ENCODE measurements at places on chromosomes 7 and 10. TPM values are rescaled to one million over a fixed set of nuclear protein-coding genes. Genes with fewer than 3 reads are reported as not detected.

DNA sequence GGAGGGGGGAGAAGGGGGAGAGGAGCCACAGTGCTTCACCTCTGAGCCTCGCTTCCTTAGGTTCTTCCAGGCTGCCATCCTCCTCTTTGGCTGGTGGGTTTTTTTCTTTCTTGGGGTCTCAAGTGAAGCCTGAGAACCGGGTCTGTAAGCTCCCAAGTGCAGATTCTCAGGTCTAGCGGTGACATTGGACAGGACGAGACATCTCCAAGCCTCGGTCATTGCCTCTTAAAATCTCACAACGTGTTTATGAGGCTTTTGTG is 817 bp upstream of the IL15RA start:
- no peak for DNase-seq

- no peak for DNase-seq
These were observed 9.7 kb upstream of the OR13A1 start for GRCh38 chr10:45325116-45325515.

DNA sequence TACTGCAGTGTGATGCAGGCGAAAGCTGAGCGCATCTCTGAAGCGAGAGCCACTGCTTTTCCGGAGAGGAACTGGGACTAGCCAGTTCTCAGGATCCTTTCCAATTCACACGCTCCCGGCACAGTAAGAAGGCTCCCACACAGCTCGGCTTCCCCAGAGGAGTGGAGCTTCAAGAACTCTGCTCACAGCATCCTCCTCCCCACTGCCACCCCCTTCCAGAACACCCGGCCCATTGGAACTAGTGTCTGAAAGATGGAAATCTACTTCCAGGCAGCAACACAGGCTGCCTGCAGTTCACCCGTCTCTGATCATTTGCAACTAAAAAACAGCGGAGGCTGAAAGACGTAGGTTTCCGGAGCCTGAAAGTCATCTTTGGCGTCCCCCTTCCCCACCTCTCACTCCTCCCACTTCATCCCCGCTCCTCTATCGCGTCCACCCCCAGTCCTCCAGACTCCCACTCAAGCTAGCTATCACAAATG is at the start of gene DGKB:
Gene DGKB (minus strand): TSS at position 163 of the 479 bp plus-strand sequence.
- DNase-seq: no peak

DNA sequence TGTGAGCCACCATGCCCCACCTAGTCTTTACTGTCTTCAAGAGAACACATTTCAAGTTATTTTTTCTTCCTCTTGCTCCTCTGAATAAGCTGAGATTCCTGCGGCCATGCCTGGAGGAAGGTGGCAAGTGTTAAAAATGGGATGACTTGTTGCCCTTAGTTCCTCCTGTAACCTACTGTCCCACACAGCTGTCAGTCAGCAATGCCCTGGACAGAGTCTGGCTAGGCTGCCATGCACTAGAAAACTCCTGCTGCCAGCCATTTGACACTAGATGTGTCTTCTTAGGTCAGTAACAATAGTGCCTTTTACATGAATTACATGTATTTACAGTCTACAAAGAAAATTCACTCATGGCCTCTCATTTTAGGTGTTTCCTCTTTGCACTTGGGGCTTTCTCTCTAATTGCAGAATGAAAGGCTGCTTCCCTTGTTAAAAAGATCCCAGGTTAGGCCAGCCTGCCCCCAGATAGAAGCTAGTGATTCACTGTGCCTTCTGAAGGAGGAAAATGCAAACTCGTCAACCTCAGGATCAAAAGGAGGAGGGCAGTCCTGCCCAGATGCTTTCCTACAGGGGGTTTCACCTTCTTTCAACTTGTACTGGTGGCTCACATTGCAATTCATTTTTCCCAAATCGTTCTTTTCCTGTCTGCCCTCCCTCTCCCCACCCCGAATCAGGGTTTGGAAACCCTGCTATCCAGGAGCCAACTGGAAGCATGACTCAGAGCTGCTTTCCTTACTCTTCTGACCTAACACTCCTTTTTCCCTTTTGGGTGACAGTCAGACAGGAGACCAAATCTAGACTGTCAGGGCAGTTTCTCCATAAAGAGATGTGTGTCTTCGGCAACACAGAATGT is 136.6 kb downstream of the SPAG6 start:
- DNase-seq: no peak

DNA sequence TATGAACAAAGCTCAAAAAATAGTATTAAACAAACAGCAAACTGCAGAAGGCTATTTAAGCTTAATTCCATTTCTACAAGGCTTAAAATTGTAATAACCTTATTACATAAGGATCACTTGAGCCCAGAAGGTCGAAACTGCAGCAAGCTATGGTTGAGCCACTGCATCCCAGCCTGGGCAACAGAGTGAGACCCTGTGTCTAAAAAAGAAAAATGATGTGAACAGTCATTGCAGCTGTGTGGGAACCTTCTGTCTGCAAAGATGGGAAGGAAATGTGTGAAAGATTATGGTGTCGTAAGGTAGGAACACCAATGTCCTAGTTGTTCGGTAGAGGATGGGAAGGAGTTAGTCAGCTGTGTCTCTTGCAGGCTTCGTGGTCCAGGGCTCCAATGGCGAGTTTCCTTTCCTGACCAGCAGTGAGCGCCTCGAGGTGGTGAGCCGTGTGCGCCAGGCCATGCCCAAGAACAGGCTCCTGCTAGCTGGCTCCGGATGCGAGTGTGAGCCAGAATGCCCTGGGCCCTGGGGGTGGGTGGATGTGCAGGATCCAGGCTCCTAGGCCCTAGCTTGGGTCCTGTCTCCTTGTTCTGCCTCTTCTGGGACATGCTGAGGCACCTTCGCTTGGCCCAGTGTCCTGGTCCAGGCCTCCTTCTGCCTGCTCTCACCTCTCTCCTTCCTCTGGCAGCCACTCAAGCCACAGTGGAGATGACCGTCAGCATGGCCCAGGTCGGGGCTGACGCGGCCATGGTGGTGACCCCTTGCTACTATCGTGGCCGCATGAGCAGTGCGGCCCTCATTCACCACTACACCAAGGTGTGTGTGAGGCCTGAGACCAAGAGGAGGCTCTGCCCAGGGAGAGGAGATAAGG is 9.1 kb downstream of the C10orf62 start:
- DNase-seq: no peak

- DNase-seq: no peak
These were observed 110.0 kb upstream of the TRIM24 start for GRCh38 chr7:138349841-138350700.

GRCh38 chr7:27714831-27715444 is 25.0 kb upstream of the TAX1BP1 start:
- no peak for DNase-seq

- DNase-seq: no peak
These were observed 130.1 kb downstream of the ELMO1 start for GRCh38 chr7:37318541-37318940.

GRCh38 chr10:83764666-83765065 is 374.6 kb upstream of the GHITM start:
- DNase-seq: no peak

GRCh38 chr7:14286036-14286435 is 296.6 kb upstream of the ETV1 start:
- no peak for DNase-seq

GRCh38 chr10:48704156-48704555 is 19.5 kb downstream of the WDFY4 start:
- DNase-seq: no peak

DNA sequence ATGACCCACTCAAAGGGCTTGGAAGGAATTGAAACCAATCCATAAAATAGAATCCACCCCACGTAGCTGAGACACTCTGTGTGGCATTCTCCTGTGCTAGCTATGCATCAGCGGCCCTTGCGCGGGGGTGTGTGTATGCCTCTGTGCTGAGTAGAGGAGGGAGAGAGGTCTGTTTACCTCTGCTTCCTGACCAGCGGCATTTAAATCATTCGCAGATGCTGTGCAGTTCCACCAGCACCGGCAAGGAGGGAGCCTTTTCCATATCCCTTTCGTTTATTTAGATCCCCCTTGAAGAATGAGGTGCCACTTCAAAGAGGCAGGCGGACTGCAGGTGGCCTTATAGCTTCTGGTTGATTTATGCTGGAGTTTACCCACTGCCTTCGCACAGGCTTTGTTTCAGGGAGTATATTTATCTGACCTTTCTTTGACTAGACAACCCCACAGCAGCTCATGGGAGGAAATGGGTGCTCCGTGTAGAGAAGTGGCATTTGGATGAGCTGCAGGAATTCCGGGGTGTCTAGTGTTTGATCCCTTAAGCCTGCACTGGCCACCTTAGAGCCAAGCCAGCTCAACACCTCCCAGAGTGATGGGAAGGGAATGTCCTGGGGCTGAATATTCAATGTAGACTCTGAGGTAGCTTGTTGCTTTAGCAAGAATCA is 11.4 kb downstream of the C10orf53 start:
- DNase-seq: no peak

DNA sequence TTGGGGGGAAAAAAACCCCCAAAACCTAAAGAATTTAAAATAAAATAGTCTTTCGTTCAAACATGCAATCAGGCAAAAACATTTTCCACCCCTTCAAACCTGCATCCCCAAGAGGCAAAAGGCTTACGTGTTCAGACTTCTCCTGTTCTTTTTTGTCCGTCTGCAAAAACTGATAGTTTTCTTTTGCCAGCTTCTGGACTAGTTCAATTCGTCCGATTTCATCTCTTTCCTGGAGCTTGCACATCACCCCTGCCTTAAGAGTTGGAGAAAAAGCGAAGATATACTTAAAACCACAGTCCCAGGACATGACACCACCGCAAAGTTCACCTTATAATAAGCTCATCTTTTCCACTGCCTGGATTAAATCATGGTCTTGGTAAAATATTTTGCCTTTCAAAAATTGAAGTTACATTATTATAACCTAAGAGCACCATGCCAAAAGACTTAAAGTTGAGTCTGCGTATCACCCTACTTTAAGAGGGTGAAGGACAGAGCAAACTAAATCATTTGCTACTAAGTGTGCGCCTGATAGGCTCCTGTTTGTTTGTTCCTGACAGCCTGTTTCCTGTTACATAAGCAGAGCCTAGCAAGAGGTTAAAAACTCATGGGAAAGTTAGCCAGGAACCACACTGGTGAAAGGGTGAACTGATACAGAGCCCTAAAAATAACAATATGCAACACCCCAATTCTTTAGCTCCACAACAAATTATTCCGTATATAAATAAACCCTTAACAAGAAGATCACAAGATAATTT is 137.0 kb downstream of the RAPGEF5 start:
- no peak for DNase-seq

DNA sequence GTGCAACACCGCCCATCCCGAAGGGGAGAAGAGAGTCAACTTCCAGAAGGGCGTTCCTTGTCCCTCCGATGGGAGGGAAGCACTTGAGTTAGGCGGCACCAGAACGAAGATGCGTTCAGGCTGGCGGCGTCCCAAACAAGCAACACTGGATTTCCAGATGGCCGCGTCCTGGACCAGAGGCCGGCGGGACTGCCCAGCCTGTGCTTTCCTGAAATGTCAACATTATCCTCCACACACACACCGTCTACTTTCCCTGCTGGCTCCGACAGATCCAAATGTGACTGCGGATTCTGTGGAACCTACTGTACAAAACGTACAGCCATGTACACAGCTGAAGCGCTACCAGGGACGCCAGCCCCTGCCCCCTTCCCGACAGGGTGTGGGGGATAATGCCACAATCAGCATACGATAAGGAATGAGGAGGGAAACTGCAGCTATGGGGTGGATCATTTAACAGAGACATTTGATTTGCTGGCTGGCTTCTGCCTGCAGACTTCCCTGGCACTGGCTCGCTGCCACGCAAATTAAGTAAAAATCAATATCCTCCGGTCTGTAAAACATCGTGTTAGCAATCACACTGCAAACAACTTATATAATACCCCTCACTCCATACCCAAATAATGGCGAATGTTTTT is 82.1 kb downstream of the ZRANB1 start:
- DNase-seq: no peak

DNA sequence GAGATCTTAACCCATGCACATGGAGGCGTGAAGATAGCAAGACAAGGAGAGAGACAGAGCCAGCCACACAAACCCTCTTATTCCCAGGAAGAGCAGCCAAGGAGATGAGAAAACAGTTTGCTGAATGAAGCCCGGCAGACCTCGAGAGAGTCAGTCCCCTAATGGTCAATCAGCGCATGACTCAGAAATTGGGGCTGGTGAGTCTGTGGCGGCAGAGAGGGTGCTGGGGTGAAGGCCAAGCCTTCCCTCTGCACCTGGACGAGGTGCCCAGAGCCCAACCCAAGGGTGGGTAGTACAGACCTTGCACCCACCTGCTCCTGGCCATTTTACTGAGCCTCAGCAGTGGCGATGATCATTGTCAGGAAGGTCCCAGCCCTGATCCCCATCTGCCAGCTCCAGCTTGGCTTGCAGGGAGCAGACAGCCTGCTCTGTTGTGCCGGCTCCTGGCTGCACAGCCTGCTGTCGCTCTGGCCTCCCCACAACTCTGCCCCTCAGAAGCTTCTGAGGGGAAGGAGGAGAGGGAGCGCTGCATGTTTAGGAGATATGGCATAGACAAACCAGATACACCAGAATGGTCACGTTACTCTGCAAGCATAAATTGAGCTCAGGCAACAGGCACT is 256.6 kb downstream of the RPS24 start:
- no peak for DNase-seq

Gene AMZ1
- 2.9 TPM for total RNA-seq

Gene GTF2I
- total RNA-seq: 269 TPM

Gene TRPV5
- not detected for total RNA-seq

Gene GSTO2
- 1.6 TPM for total RNA-seq

Gene MLXIPL
- not detected for total RNA-seq

Gene TMEM106B
- total RNA-seq: 9.6 TPM

Gene AGAP9
- 8.0 TPM for total RNA-seq

All from OCI-LY7 (cell line).